H4 (cell line): ENCODE measurements at places on chromosomes 7 and 10. TPM values are rescaled to one million over a fixed set of nuclear protein-coding genes. Genes with fewer than 3 reads are reported as not detected.
A peak's percentile ranks its signal among the peaks of the same experiment; 100 is the strongest.

DNA sequence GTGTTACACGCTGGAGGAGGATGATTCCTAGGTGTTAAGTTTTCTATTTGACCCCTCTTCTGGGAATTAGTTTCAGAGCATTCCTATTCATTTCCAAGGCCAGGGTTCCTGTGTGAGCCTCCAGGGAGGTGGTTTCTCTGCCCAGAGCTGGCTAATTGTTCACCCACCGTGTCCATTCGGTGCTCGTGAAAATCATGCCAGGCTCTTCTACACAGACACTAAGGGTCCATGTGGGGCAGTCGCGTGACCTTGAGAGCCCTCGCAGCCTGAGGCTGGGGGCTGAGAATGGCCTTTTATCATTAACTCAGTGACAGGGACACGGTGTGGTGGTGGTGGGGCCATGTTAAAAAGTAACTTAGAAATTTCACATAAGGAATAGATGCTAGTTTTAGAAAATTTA lies 83.7 kb downstream of the EMX2 start:
- no peak for DNase-seq

- DNase-seq: no peak
Measured at GRCh38 chr10:103731609-103732270, 123.6 kb downstream of the SH3PXD2A start.

GRCh38 chr10:130244031-130244927 lies 108.1 kb downstream of the GLRX3 start:
- DNase-seq: no peak

- no peak for DNase-seq
Measured at GRCh38 chr7:66423729-66424128, 205.0 kb upstream of the KCTD7 start.

DNA sequence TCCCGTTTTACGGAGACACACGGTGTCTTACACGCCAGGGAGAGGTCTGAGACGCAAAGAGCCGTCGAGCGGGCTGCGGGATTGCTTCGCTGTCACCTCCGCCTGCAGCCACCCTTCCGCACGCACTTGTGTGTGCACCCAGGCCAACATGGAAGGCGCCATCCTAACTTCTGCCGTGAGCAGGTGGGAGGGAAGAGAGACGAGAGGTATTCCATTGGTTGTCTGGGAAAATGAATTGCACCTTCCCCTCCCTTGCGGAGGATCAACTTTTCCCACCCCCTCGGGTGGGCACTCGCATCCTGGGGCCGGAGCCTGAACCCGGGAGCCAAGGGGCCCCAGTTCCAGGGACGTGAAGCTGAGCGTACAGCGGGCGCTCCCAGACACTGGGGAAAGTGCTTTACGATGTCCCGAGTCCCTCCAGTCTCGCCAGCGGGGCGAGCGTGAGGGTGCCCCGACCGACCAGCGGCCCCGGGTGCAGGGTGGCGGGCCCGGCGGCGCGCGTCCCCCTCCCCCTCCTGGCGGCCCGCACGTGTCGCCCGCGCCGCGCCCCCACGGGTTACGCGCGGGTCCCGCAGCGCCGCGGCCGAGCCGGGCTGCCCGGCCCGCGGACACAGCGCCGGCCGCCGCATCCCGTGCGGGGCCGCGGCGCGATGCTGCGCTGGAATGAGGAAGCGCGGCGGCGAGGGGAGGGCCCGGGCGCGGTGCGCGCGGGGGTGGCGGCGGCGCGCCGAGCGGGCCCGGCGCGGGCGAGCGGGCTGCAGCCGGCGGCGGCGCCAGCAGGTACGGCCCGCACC lies 984 bp upstream of the IKZF1 start:
- DNase-seq: no peak

GRCh38 chr7:70346844-70347462 lies 748.7 kb downstream of the AUTS2 start:
- no peak for DNase-seq

DNA sequence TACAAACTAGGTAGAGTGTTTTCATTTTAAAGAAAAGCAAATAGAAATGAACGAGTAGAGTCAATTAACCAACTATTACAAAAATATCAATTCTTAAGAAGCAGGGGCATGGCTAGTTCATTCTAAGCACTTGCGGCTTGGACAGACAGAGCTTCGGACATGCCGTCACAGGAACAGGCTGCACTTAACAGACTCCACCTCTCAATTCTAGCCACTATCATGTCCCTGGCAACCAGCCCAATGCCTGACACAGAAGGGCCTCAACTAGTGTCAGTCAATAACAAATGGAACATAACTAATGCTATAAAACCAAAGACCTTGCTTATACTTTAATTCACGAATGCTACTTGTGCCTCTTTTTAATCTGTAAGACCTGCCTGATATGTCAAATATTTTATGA lies 74.4 kb downstream of the TPK1 start:
- no peak for DNase-seq

DNA sequence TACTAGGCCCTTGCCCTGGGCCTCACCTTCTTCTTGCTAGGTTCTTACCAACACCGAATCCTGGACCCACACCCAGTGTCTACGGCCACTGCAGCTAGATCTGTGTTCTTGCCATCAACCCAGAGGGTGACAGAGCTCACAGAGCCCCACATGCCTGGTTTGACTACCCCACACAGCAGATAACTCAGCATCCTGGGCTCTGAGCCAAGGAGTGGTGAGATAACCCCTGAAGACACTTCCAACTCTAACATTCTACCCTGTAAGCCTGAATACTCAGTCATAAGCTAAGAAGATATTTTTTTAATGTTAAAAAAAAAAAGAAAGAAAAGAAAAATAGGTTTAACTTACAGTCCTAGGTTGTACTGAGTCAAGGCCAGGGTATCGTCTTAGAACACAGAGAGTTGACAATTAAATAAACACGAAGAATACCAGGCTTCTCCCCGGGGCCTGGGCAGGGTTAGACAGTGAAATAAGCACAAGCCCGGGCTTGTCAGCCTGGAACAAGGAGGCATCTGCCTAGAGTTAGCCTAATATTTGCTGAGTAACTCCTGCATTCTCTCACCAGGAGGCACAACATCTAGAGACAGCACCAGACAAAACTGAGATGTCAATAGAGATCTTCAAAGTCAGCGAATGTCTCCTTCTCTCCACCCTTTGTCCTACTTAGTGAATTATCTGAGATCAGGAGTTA lies 556.5 kb upstream of the LRRN3 start:
- DNase-seq: peak; percentile 20

GRCh38 chr7:5445981-5446594 lies 22.5 kb upstream of the TNRC18 start:
- no peak for DNase-seq

DNA sequence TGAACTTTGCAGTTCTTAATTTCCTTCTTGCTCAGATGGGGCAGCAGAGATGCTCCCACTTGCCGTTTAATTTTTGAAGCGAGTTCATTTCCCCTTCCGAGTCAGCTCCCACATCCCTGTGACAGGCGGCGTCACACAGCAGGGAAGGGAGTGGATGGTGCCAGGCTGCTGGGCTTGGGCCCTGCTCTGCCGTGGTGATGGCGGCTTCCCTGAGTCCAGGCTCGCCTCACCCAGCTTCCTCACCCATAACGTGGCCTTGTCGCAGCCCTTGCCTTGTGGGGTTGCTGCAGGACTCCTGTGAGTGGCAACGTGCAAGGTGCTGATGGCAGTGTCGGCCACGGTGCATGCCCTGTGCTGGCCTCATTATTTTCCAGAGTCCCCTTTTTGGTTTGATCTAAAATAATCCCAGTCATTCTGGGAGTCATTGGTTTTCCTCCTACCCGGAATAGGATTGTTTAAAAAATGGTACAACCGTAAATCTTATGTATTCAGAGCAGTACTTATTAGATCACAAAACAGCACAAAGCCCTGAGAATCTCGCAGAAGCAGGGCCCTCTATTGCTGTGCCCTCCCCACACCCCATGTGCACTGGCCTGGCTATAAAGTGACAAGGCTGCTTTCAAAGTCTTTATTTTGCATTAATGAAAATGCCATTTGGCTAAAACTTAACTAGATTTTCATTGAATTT lies 260.1 kb downstream of the WDR37 start:
- no peak for DNase-seq

DNA sequence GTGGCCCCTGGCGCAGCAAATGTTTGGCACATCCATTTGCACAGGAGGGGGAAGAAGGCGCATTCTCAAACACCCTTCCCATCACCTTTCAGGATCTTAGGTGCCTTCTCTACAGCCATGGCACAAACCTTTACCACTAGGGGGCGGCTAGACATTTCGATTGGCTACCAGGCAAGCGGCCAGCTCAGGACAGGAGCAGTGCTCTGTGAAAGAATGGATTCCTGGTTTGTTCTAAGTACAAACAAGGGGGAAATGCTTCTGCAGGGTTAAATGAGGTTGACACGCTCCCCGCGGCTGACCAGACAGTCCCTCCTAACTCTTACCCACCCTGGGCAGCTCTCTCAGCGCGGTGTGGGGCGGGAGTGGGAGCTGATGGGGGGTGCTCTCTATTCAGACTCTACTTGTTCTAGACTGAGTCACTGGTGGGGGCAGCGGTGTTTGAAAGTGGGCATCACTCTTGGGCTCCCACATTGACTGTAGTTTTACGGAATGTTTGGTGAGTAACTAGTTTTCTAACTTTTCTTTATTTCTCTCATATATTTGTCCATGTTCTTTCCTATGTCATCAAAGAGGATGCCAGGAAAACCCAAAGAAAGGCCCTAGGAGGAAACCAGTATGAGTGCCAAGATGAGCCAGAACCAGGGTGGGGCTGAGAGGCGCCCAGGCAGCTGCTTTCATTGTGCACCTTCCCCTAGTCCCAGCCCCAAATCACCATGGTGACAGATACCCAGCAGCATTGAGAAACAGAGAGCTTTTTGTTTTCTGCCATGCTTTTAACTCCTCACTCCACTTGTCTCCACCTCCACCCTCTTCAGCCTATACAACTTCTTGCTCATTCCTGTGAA lies 61.4 kb upstream of the GPR158 start:
- peak; percentile 74 for DNase-seq

GRCh38 chr7:98420966-98421612 lies 20.2 kb upstream of the BAIAP2L1 start:
- DNase-seq: peak; percentile 65

GRCh38 chr7:78253850-78254725 lies 455.5 kb downstream of the PHTF2 start:
- DNase-seq: no peak

DNA sequence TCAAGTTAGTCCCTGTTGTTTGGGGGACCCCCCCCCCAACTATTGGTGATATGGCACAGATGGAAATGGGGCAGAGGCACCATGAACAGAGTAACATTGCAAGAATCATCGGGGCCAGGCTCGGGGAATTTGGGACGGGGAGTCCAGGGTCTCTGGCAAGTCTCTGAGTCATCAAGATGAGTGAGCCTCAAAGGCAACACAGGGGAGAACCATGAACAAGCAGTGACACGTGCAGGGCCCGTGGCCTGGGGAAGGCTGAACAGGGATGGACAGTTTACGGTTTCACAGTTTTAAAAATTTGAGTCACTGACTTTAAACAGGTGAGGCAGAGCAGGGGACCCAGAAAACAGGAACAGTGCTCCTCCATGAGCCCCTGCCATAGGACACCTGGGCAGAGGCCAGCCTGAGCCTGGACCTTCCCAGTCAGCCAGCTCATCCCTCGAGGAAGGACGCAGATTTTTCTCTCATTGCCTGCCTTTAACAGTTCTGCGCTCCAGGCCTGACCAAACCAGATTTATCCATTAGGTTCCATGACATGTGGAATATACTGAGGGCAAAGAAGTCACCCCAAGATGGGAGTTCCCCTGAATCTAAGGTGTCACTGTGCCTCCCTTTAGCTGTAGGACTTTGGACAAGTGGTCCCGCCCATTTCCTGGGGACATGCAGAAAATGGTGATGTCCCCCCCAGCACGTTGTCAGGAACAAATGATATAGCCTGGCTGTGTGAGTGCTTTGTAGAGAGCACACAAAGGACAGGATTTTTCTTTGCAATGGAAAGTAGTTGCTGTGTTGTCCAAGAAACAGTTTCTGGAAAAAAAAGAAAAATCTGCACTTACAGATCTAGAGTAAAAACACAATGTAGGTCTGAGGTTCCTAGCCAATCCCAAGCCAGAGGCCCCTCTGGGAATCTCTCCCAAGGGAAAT lies 23.8 kb downstream of the CHST15 start:
- no peak for DNase-seq

GRCh38 chr7:37069336-37069735 lies 345.0 kb upstream of the AOAH start:
- no peak for DNase-seq

DNA sequence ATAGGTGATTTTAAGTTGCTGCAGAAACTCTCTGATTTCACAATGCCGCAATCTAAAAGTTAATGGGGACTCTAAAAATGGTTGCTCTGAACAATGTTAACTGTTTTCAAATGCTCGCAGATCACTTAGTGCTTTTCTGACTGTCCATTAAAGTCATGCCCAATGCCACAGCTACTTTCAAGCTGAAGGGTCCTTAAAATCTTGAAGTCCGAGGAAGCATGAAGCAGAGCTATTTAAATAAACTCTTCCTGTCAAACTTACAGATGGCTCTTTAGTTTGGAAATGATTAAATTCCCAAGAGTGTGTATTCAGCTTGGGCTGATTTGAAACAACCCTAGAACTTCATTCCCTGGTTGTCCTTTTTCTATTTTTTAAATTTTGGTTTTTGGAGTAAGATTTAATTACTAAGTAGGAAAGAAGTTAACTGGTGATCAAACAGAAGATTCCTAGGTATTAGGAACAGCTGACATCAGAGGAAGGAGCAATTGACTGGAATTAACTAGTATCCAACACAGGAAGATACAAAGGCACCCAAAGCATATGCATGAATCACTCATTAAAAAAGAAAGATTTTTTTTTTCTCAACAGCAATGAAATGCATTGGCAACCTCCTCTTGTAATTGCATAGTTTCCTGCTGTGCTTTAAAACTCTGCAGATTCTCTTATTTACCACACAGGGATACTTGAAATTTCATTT lies 105.1 kb downstream of the NRP1 start:
- no peak for DNase-seq

DNA sequence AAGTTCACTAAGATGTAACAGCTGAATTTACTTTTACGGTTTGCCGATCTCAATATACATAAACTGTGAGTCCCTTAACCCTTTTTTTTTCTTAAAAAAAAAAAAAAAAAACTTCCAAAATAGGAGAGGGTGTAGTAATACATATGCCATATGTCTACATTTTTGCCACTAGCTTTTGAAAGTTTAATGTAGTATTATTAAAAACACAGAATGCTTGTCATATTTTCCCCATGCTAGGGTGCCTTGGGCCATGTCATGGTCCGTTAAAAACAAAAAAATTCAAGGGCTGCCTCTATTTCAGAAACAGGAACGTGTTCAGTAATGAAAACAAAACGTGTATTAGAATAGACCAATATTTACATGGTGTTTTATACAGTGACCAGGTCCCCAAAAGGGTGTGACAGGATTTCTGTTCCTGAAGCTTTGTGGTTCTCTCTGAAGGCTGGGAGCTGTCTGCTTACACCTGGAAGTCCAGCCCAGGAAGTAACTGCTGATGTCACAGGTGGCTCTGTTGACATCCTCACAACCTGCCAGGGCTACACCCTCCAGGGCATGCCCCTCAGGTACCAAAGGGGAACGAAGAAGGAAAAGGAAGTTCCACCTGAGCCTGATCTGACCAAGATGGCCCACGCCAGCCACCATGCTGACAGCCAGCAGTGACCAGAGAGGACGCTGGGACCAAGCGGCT lies 79.0 kb downstream of the COBL start:
- DNase-seq: no peak

Gene ZNF37A
- total RNA-seq: 0.25 and 0.97 TPM in 2 replicates

Gene CYP26C1
- not detected in 2 replicates for total RNA-seq

Gene NXPH1
- 0.70 TPM in 1 of 2 replicates, not detected in the other for total RNA-seq

Gene PDCD4
- 32.6 and 36.8 TPM in 2 replicates for total RNA-seq

Gene GNGT1
- total RNA-seq: not detected in 2 replicates

Gene LRIT1
- total RNA-seq: not detected in 2 replicates

Gene ITGA8
- 9.2 and 17.2 TPM in 2 replicates for total RNA-seq

Gene ARMS2
- not detected in 2 replicates for total RNA-seq

Gene CYP2C19
- total RNA-seq: not detected in 2 replicates

Gene HOXA3
- 1.1 and 5.5 TPM in 2 replicates for total RNA-seq

Gene FAM25G
- not detected in 2 replicates for total RNA-seq

Gene IGF2BP3
- 68.8 and 110 TPM in 2 replicates for total RNA-seq

Gene KCNIP2
- not detected in 2 replicates for total RNA-seq
